LHCN-M2 (cell line): ENCODE measurements at places on chromosomes 4 and X.
A peak's percentile ranks its signal among the peaks of the same experiment; 100 is the strongest.

GRCh38 chr4:26218677-26219605 lies 101.9 kb upstream of the RBPJ start:
- no peak for DNase-seq

GRCh38 chr4:130468340-130468739 lies 1372.4 kb downstream of the C4orf33 start:
- peak; percentile 46 for DNase-seq

- no peak for DNase-seq
Observed at GRCh38 chr4:8871417-8872401, at the start of gene HMX1. HMX1 (minus strand) TSS chr4:8871839; CDS start chr4:8871614, 225 bp downstream.

- DNase-seq: no peak
Observed at GRCh38 chrX:153055871-153056749, at the start of gene PNMA3. PNMA3 (plus strand) TSS chrX:153056470; CDS start chrX:153057056, 586 bp downstream.

- no peak for DNase-seq
Observed at GRCh38 chrX:112759966-112760365, 80.2 kb upstream of the LHFPL1 start.

DNA sequence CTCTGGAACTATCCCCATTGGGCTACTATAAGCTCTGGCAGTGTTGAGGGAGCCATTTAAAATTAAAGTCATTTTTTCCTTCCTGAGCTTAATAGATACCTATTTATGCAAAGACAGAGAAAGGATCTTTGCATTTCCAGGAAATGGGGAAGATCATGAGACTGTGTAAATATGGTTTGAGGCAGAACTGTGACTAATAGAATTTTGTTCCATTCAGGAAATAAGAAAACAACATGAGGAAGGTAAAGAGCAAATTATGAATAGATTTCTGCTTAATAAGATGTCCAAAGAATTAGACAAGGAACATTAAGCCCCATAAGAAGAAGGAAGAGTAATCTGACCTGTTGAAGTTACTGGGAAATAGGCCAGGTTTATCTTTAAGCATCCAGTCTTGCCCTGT lies 17.8 kb upstream of the TBC1D19 start:
- DNase-seq: peak; percentile 46

- no peak for DNase-seq
Observed at GRCh38 chr4:101987623-101988243, 197.2 kb downstream of the BANK1 start.

DNA sequence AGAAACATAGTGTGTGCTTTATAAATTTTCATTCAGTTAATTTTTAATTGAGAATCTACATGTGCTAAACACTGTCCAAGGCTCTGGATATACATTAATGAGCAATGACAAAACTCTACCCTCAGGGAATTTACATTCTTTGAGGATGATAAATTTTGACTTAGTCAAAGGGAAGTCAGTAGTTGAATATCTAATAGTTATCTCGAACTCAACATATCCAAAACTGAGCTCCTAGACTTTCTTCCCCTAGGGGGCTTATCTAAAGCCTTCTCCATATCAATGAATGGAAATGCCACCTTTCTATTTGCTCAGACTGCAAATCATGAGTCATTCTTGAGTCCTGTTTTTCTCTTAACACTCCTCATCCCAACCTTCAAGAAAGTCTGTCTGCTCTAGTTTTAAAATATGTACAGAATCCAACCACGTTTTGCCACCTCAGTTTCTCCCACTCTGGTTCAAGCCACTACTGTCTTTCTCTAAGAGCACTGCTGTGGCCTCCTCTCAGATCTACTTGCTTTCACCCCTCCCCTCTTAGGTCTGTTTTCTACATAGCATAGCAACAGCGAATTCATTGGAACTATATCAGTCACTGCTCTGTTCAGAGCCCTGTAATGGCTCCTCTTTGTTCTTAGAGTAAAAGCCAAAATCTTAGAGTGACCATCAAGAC lies 9.5 kb downstream of the PARM1 start:
- DNase-seq: no peak

- no peak for DNase-seq
Observed at GRCh38 chr4:113371111-113371510, 321.7 kb downstream of the ANK2 start.

GRCh38 chrX:141673946-141674345 lies 24.6 kb downstream of the SPANXD start:
- peak; percentile 11 for DNase-seq

DNA sequence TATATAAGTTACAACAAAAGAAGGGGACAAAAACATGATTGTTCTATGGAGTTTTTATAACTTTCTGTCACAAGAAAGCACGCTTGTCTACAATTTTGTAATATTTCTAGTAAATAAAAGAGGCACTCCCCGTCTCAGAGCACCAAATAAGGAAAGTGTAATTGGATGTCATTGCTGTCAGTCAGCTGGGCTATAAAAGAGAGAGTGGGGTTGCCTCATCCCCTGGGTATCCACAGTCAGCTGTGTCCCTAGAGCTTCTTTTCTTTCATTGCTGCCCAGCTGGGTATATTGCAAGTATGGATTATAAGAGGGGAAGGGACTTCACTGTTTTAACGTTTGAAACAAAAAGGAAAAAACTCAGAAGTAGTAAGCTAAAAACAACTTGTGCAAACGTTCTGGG lies 61.3 kb downstream of the NPNT start:
- peak; percentile 27 for DNase-seq

DNA sequence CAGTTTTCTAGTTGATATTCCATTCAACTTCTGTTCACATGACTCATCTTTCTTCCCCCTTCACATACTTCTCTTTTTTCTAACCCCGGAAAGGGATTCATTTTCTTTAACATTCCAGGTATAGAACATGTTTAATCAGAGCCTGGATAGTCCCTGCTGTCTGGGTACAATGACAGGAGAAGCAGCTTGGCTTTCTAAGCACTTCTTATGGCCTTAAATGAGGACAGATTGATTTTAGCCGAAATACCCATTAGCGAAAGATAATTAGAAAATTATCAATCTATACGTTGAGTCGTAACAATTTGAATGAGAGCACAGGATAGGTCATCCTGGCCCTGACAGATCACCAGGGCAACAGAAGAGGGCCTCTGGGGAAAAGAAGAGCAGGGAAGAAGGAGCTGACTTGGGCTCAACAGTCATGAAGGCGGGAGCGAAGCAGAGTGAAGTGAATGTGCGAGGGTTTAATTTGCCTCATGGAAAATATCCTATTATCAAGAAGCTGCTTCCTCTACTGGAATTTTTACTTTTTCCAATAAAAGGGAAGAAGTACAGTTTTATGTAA lies 62.2 kb downstream of the PPP1R2C start:
- no peak for DNase-seq

- DNase-seq: no peak
Observed at GRCh38 chr4:184318852-184319251, 101.2 kb upstream of the ENPP6 start.

- peak; percentile 43 for DNase-seq
Observed at GRCh38 chr4:69038582-69038981, 57.7 kb upstream of the UGT2B7 start.

- no peak for DNase-seq
Observed at GRCh38 chr4:183157215-183157614, 58.2 kb downstream of the WWC2 start.

DNA sequence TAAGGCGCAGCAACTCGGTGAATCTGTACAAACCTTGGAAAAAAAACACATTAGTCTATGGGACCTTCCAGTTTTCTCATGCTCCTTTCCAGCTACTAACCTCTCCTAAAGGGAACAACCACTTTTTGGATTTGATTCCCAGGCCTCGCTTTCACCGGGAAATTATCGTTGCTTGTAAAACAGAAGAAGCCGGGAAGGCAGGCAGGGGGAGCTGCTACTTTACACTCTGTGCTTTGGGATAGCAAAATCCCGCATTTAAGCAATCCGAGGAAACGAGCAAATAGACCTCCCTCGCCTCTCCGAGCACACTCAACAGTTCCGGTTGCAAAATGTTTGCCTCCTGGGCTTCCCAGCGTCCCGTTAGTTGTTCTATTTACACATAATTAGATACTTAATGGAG lies 1.2 kb downstream of the CD38 start:
- DNase-seq: peak; percentile 33

GRCh38 chr4:183840311-183840710 lies 64.8 kb upstream of the STOX2 start:
- DNase-seq: peak; percentile 58
